Hepatic stellate cell (primary cell): ENCODE measurements at places on chromosomes 5 and 9.

DNA sequence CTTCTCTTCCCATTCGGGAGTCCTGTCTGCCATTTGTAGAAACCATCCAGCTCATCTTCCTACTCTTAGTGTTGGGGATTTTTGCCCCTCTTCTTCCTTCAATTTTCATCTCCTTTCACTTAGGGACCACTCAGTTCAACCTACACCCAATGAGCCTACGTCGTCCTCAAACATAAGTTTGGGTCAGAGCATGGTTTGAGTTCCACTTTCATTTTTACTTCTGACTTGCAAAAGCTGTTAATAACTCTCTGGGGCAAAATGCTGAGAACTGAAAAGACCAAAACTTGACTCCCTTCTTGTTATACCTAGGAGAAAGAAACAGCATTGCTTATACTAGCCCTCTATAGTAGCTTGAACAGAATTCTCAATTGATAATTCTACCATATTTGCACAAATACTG lies 381.5 kb upstream of the MPDZ start:
- no peak for DNase-seq

DNA sequence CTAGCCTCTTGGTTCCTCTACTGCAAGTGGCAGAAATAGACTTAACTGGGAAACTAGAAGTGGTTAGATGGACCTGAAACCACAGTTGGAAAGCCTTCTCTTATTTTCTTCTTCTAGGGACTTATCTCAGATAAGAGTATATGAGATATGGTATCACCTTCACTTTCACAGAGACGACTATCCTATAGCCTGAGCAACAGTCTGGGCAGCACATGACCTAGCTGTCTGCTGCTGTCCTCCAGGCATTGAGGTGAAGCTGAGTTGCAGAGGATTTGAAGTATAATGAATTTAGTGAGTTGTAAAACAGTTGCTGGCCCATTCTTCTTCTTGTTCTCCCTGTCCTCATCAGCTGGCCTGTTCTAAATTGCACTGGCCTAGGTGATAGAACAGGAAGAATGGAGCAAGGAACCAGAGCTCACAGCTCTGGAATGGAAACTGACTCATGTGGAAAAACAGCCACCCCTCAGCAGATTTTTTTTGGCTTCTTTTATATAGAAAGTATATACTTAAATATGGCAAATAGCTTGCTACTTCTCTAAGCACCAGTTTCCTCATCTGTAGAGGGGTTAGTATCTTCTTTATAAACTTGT lies 27.8 kb downstream of the RECK start:
- no peak for DNase-seq

- DNase-seq = no peak
Measured at GRCh38 chr5:77771452-77771851, 4.7 kb downstream of the TBCA start.

GRCh38 chr5:37668524-37669047 lies 171.3 kb downstream of the GDNF start:
- DNase-seq = peak; percentile 73

DNA sequence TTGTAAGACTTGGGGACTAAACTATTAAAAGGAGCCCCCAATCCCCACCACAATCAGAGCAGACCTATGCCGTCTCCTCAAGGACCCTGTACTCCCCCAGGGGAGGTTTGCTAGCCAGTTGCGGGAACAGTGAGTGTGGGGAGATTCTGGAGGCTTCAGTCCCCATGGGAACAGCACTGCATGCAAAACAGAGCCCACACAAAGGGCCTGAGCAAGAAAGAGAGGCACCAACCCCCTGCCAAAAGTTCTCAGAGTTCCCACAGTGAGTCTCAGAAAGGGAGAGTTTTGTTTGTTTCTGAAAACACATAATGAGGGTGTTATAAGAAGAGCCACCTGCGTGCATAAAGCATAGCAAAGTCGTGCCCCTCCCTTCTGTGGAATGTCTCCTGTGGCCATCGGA lies 56.6 kb downstream of the CFAP90 start:
- no peak for DNase-seq

- peak; percentile 37 for DNase-seq
Measured at GRCh38 chr9:92439921-92440750, 15.9 kb upstream of the OMD start.

- DNase-seq = no peak
Measured at GRCh38 chr5:14737291-14737690, 72.8 kb downstream of the OTULIN start.

DNA sequence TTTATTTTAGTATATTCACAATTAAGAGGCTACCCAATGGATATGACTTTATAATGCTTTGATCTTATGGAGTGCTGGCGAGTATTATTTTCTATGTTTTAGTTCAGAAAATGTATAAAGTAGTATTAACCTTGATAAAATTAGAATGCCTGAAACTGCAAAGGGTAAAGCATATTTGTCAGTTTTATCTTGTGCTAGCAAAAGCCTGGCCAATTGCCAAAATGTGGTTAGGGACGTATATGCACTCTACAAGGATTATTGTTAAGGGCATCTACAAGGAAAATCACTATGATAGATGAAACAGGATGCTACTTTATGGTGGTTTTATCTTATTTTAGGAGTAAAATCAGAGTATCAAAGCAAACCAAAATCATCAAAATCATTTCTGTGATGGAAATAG lies 281.7 kb downstream of the CCDC171 start:
- no peak for DNase-seq

- DNase-seq = peak; percentile 55
Measured at GRCh38 chr5:14399054-14399692, 182.4 kb upstream of the OTULINL start.

GRCh38 chr5:176359658-176360057 lies 1.9 kb downstream of the KIAA1191 start:
- DNase-seq = no peak

- peak; percentile 6 for DNase-seq
Measured at GRCh38 chr5:62340392-62340791, 34.4 kb downstream of the KIF2A start.

DNA sequence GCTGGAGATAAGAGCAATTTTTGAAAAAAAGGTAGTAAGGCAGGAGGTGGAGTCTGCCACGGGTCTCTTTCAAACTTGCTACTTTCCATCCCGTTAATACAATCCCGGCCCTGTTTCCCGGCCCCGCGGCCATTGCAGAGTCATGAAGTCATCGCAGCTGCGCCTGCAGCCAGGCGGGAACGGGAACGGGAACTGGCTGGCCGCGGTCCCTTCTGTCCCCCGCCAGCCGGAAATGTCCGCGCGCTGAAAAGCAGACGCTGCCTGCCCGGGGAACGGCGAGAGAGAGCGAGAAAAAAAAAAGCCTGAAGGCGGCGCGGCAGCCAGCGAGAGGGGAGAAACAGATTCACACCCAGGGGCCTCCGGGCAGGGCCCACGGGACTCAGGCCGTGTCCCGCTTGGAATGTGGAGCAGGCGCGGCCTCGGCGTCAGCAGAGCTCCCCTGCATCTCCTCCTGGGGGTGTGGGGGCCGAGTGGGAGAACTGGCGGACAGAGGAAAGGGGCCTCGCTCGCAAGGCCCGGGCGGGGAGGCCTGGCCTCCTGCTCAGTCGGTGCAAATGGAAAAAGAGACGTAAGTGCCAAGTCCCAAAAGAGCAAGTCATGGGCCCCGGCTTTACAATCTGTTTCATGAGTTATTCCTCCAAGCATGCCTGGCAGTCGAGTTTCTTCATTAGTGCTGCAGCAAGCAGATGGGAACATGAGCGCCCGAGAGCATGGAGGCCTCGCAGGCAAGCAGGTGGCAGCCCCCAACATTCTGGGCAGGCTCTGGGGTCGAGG lies 201.2 kb upstream of the GAS1 start:
- DNase-seq = peak; percentile 76
